Foreskin fibroblast (primary cell): ENCODE measurements at places on chromosomes 7 and 10.

DNA sequence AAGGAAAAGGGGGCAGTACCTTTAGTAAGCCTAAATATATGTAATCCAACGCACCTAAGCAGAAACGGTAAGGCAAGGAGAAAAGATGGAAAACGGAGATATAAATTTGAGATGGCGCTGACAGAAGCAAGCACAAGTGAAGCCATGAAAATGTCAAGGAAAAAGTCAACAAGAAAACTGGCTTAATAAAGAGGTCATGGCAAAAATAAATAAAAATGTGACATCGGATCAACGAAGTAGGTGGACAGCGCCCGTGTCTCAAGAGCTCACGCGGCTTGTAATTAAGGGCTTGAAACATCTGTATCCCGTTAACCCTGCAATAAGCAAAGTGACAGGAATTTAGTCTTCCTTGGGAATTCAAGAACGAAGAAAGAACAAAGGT lies 611 bp downstream of the NDUFA5 start:
- peak; percentile 35 for DNase-seq

GRCh38 chr10:69056536-69057260 lies 31.2 kb upstream of the SRGN start:
- no peak for DNase-seq

DNA sequence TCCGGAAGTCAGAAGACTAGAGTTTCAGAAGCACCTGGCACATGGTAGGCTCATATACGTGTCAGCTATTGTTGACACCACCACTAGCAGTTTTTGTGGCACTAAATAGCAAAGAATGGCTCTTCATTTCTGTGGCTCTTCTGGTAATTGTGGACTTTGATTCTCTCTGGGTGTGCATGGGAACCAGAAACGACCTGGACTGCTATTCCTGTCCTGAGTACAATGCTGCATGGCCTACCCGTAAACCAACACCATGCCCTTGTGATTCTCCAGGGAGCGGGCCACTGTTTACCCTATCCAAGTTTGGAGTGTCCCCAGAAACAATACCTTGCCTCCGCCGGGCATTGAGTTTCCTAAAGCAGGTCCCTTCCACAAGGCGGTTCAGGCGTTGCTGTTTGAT lies 162.9 kb upstream of the AOAH start:
- no peak for DNase-seq

DNA sequence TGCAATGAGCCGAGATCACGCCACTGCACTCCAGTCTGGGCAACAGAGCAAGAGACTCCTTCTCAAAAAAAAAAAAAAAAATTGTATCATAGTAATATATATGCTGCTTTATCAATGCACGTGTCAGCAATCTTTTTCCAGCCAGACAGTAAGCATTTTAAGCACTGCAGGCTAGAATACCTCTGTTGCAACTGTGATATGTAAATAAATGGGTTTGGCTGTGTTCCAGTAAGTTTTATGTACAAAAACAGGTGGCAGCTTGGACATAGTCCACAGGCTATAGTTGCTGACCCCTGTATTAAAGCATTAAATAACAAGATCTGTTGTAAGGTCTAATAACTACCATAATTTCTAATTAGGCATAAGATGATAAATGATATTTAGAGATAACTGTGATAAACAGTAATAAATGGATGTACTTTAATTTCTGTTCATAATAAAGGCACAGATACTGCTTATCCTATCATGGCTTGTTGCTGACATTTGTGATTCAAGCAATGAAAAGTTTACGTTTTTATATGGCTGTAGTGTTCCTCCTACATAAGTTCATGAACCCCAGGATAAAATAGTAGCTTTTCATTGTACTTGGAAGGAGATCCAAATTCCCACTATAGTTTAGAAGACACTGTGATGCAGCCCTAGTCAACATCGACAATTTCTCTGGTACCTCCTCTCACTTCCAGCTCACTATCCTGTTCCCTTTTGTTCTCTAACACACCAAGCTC lies 161.4 kb downstream of the ELMO1 start:
- DNase-seq: no peak

DNA sequence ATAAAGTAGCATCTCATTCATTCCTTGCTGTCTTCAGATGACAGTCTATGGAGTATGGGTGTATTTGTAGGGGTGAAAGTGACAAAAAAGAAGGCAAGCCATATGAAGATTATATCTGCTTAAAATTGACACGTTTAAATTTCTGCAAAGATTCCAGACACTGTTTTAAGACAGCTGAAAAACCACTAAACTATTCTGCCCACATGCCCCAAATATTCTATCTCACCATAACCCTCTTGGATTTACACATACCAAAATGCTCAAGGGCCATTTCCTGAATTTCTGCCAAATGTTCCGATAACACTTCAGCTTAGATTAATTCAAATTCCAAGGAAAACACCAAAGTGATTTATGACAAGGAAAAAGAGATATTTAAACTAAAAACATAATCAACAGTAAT lies 99.9 kb upstream of the IL6 start:
- no peak for DNase-seq

GRCh38 chr10:77604063-77604462 lies 33.5 kb downstream of the KCNMA1 start:
- no peak for DNase-seq

- no peak for DNase-seq
These were observed 98.0 kb downstream of the PTPRN2 start for GRCh38 chr7:158489462-158490155.

GRCh38 chr7:2851497-2851896 lies 7.4 kb upstream of the GNA12 start:
- DNase-seq: no peak

DNA sequence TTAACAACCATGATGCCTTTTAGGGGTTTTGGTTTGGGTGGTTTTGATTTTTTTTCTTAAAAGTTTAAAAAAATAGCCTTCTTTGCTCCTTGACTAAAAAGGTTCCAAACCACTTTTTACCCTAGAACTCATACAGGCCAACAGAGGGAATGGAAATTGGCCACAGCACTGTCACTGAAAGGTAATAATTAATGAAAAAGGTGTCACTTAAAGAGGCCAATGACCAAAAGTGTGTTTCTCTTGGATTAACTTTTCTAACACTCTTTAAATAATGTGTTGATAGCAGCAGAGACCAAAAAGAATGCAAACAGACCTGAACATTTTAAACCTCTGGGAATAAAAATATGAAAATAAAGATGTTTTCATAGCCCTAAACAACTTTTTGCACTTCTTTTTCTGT lies 221.1 kb upstream of the TCF7L2 start:
- no peak for DNase-seq

GRCh38 chr10:24569330-24569796 lies 154.3 kb downstream of the ARHGAP21 start:
- no peak for DNase-seq

- no peak for DNase-seq
These were observed 68.4 kb downstream of the PHYHIPL start for GRCh38 chr10:59244871-59245270.

- DNase-seq: no peak
These were observed 115.5 kb downstream of the WDFY4 start for GRCh38 chr10:48800007-48800675.

DNA sequence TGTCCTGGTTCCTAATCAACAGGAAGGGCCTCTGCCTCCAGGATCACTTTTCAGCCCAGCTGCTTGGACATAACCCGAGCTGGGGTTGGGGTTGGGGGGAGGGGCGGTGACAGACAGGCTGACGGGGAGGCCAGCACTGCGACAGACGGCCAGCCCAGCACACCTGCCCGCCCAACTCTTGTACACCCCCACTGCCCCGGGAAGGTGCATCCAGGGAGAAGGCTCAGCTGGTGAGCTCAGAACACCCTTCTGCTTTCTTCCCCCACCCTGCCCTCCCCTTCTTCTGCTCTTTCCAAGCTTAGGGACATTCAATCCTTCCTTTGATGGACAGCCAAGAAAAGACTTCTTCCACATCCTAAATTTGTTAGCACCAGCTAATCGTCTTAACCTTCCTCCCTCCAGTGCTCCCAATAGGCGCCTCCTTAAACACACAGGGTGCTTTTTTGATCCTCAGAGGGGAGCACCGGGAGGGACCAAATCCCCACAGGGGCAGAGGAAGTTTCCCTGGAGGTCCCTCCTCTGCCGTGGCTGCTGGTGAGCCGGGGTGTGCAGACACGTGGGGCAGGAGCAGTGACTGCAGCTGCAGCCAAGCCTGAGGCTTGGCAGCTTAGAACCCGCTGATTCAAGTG lies 44.7 kb downstream of the COL13A1 start:
- peak; percentile 52 for DNase-seq

GRCh38 chr10:110265573-110266193 lies 39.0 kb downstream of the SMNDC1 start:
- no peak for DNase-seq

- no peak for DNase-seq
These were observed 64.1 kb downstream of the ABLIM1 start for GRCh38 chr10:114593816-114594468.

DNA sequence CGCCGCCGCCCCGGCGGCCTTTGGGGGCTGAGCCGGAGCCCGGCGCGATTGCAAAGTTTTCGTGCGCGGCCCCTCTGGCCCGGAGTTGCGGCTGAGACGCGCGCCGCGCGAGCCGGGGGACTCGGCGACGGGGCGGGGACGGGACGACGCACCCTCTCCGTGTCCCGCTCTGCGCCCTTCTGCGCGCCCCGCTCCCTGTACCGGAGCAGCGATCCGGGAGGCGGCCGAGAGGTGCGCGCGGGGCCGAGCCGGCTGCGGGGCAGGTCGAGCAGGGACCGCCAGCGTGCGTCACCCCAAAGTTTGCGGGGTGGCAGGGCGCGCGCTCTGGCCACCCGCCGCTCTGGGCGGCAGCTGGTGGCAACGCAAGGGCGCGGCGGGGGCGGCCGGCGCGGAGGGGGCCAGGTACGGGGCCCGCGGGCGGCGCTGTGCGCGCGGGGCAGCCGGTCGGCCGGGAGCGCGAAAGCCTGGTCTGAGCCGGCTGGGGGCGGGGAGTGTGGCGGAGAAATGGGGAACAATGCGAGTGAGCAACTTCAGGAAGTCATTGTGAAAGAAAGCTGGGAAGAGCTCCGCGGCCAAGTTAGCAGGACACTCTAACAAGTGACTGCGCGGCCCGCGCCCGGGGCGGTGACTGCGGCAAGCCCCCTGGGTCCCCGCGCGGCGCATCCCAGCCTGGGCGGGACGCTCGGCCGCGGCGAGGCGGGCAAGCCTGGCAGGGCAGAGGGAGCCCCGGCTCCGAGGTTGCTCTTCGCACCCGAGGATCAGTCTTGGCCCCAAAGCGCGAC lies at the start of gene IKZF1:
Gene IKZF1 (plus strand): TSS at position 588 of the 782 bp plus-strand sequence. CDS start 14,346 bp downstream, outside the sequence.
- DNase-seq: peak; percentile 3

- peak; percentile 56 for DNase-seq
These were observed 136.0 kb downstream of the KIF20B start for GRCh38 chr10:89837165-89838043.

- peak; percentile 36 for DNase-seq
These were observed 61.0 kb upstream of the NFE2L3 start for GRCh38 chr7:26090927-26091519.

- no peak for DNase-seq
These were observed 344.2 kb upstream of the POM121L12 start for GRCh38 chr7:52691257-52691656.

DNA sequence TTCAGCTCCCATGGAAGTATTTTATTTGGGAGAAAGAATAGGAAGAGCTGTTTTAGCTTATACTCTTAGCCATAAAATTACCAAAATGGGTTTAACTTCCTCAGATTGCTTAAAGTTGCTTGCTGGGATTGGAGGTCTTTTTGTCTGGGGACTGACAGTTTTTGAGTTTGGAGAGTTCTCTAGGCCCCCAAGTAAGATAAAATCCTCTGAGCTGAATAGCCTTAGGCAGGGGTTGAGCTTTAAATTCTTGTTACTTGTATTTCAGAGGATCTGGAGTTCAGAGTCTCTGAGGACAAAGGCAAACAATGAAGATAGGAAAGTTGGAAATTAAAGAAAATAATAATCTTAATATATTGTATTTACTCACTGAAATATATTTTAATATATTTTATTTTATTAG lies 294.4 kb upstream of the DKK1 start:
- DNase-seq: no peak

GRCh38 chr10:60237977-60238758 lies 151.5 kb downstream of the ANK3 start:
- DNase-seq: peak; percentile 14

DNA sequence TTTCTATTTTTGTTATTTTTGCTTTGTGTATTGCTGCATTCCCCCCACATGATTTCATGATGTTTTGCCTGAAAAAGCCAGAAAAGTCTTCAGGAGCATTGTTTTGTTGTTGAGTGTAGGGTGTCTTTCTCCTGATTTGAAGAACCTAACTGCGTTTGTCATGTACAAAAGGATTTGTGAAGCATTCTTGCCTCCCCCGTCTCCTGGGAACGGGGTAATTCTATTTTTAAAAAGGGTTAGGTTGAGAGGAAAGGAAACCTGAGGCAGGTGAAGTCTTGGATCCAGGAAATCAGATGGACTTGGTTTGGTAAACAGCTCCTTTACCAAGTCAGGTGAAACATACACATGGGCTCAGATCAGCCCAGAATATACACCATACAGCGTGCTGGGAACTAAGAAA lies 26.0 kb upstream of the BTBD16 start:
- no peak for DNase-seq

DNA sequence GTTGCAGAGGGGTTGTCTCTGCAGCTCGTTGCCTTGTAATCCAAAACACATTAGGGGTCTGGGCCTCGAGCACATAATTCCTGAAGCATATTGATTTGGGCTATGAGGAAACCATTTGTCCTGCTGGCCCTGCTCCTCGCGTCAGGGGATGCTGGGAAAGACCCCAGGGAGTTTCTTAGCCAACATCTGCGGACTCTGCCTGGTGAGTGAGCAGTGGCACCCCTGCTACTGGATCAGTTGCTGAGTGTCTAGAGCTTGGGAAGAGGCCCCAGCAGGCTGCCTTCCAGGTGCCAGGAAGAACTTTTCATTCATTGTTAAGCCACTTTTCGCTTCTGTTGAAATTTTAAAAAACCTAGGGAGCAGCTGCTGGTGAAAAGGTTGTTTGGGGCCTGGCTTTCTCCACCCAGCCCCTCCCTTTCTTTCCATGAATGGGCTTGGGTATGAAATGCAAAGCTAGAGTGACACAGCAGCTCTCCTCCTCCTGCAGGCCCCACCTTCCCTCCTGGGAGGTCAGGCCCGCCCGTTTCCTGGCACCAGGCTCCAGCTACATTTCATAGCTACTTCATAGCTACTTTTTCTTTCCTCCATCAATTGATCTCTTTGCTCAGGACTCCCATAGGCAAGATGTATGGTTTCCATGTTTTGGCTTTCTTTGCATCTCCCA lies 26.8 kb downstream of the TACR2 start:
- DNase-seq: no peak

DNA sequence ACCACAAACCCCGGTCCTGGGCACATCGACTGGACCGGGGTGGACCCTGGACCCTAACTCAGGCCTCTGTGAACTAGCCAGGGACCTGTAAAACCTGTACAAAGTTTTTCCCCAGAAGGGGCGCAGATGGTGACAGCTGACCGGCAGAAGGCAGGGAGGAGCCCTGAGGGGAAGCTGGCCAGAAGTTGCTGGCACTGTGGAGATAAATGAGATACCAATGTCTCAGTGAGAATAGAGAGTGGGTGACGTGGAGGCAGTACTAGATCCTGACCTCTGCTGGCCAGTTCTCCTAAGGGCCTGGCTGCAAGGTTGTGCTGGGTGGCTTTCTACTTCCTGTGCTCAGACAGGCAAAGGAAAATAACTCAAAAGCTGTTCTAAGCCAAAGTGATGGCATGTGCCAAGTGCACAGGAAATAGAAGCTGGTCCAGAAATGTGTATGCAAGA lies 10.6 kb upstream of the TSPAN14 start:
- peak; percentile 23 for DNase-seq

GRCh38 chr7:126533715-126534114 lies 719.0 kb downstream of the GRM8 start:
- DNase-seq: no peak

GRCh38 chr10:102585026-102585425 lies 59.3 kb upstream of the TRIM8 start:
- no peak for DNase-seq

- no peak for DNase-seq
These were observed 130.5 kb upstream of the PFKP start for GRCh38 chr10:2936816-2937215.

- no peak for DNase-seq
These were observed 75.4 kb downstream of the WDR11 start for GRCh38 chr10:120926611-120927010.
